Anterior cingulate cortex (tissue), 58 donors: ENCODE measurements at places on chromosomes 6 and 20.

GRCh38 chr6:93779086-93779841, 359.9 kb upstream of the EPHA7 start:
- no peak for DNase-seq

DNA sequence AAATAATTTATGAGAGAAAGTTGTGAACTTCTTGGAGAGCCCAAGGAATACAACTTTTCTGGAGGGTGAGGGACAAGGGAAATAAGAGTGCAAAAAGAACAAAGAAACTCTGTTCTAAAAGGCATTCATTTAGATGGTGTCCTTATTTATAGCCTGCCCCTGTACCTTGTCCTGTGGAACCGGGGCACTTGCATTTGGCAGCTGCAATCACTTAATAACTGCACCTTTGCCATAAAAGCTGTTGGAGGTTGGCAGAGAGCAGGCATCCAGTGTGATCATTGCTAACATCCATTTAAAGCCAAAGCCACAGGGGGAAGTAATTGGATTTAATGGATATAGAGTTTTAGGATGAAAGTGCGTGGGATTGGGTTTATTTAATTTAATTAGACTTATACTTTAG, 50.8 kb upstream of the SGK1 start:
- DNase-seq: no peak

DNA sequence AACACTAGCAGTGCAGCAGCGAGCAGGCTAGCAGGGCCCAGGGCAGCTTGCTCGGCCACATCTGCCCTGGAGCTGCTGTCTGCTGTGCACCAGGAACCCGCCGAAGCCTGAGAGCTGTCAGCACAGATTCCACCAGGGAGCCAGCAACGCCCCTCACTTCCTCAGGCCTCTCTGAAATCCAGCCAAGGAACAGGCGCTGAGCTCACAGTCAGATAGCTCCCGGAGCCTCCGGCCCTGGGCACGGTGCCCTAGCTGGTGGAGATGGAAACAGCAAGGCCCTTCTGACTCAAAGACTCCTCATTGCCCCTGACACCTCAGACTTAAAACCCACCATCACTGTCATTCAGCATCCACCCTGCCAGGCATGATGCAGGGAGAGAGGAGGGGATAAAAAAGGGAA, 839.4 kb downstream of the MAFB start:
- DNase-seq: peak; percentile 13

DNA sequence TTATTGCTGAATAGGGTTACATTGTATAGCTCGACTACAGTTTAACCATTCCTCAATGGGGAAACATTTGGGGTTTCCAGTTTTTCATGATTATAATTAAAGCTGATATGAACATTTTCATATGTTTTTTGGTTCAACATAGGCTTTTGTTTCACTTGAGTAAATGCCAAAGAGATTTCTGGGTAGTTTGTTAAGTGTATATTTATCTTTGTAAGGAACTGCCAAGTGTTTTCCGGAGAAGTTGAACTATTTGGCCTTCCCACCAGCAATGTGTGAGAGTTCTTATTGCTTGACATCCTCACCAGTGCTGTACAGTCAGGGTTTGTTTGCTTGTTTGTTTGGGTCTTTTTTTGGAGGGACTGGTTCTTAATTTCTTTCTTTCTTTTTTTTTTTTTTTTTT, 83.7 kb upstream of the RALY start:
- no peak for DNase-seq

- no peak for DNase-seq
These were observed 4.3 kb downstream of the ARFRP1 start for GRCh38 chr20:63703471-63703975.

GRCh38 chr20:61434341-61434781, 182.3 kb downstream of the CDH4 start:
- DNase-seq: no peak

DNA sequence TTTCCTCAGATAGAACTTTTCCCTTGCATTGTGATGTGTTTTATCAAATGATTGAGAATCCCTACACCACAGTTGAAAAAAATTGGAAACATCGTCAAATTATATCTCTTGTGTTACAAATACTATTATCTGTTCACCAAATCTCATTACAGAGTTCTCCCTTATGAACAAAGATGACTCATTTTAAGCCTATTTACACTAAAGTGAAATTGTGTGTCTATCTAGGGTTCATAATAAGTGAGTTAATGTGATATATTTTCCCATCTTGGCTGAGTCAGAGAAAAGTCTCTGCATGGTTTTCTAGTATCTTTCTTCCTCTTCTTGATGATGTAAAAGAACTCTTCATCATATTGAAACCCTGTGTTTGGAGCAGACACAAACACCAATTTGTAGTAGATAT, 1263.3 kb upstream of the EYS start:
- no peak for DNase-seq

DNA sequence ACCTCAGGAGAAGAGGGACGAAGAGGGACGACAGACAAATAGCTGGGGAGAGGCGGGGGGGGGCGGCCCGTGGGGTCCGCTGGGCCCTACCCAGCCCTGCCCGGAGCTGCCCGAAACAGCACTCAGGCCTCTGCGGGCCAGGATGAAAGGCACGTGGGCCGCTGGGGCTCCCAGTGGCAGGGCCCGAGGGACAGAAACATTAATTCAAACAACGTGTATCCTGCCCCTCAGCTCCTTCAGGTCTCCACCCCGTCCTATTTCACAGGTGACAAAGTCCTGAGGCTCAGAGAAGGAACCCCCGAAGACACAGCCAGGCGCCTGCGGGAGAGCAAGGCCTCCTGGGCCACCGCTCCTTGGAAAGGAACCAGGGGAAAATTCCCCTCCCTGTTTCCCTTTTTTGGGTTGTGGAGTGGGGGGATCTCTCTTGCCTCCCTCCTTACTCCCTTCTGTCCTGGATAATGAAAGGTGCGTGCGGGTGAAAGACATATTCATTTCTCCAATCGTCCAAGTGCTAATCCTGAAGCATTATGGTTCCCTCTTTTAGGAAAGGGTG, 93.3 kb downstream of the RNASET2 start:
- DNase-seq: no peak

DNA sequence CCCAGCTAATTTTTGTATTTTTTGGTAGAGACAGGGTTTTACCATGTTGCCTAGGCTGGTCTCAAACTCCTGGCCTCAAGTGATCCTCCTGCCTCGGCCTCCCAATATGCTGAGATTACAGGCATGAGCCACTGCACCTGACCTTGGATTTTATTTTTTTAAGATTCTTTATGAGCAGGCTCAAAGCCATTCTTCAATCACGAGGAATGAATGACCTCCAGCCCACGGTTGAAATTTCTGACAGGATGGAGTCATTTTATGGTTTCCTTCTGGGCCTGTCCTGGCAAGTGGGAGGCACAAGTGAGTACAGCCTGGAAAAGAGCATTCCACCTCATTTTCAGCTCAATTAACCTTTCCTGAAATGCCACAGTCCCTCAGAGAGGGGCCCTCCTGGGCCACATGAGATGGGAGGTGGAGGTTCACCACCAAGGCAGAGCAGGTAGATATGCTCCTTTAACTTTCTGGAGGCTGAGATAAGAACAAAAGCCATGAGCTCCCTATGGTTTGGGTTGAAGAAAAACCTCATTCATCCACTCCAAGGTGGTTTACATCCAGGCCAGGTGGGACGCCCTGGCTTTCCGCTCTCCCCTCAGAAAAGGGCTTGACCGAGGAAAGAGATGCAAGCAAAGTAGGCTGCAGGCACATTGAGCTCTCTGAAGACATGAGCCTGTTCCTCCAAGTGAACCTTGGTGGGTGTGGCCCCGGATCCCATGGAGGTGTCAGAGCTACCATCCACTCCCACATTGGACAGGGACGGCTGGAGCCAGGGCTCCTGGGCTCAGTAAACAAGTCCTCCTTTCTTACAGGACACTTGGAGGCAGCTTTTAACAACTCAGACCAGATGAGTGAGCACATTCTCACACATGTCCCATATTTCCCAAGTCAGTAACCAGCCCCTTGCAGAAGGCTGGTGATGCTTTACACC, 208.5 kb upstream of the SSTR4 start:
- DNase-seq: no peak
